Mesothelial cell of epicardium (in vitro differentiated cells): ENCODE measurements at places on chromosomes 6 and 20. TPM values are rescaled to one million over a fixed set of nuclear protein-coding genes. Genes with fewer than 3 reads are reported as not detected.

HCRTR2 gene
- total RNA-seq, result 0.11 to 0.18 TPM in 2 of 3 replicates, not detected in the other

LPA gene
- 0.93 to 2.0 TPM (median 1.3 TPM) in 3 replicates for total RNA-seq

- no peaks in the 10 kb centered on the region for H3K36me3 ChIP-seq
- H3K4me3 ChIP-seq, result no peak overlapping the region
- no peaks in the 10 kb centered on the region for H3K27me3 ChIP-seq
- H3K27ac ChIP-seq, result no peak overlapping the region
- no peaks in the 10 kb centered on the region for H3K4me1 ChIP-seq
- DNase-seq, result no peak
These were observed 29.8 kb downstream of the ARHGAP40 start for GRCh38 chr20:38631155-38632022.

- no peaks in the 10 kb centered on the region for H3K27me3 ChIP-seq
- peak overlapping the region; percentile 3 for H3K27ac ChIP-seq
- no peak for DNase-seq
- H3K4me3 ChIP-seq, result no peak overlapping the region
- no peaks in the 10 kb centered on the region for H3K36me3 ChIP-seq
These were observed 95.0 kb downstream of the SAMD5 start for GRCh38 chr6:147603392-147604081.

DNA sequence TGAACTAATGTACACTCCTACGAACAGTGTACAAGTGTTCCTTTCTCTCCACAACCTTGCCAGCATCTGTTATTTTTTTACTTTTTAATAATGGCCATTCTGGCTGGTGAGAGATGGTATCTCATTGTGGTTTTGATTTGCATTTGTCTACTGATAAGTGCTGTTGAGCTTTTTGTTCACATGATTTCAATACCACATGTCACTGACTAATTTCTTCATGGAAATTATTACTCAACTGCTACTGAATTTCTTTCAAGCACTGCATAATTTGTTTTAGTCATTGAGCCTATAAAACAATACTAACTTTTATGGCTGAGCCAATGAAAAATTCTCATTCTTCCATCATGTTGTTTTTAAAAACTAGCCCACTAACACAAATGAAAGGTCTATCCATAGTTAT lies 115.4 kb downstream of the FRK start:
- H3K27me3 ChIP-seq, result no peaks in the 10 kb centered on the region
- peaks cover 31% of the 10 kb centered on the region for H3K36me3 ChIP-seq
- H3K27ac ChIP-seq, result no peak overlapping the region
- H3K4me1 ChIP-seq, result no peaks in the 10 kb centered on the region
- no peak for DNase-seq
- no peak overlapping the region for H3K4me3 ChIP-seq

DNA sequence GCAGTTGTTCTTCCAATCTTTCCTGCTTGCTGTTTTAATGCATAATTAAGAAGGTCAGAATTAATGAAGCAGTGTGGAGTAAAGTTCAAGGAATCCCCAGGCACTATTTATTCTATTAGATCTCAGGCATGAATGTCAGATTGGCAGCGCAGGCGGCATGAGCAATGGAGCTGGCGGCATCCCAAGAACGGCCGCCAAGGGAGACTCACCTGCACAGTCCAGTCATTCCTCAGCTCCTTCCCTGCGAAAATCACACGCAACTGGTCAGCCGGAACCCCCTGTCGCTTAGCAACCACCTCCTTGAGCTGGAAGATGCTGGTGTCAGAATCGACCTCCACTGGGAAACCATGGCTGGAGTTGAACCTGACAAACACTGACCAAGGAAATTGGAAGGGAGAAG lies 284.5 kb downstream of the PRKN start:
- H3K27ac ChIP-seq, result no peak overlapping the region
- no peak for DNase-seq
- no peaks in the 10 kb centered on the region for H3K4me1 ChIP-seq
- peaks cover 3% of the 10 kb centered on the region for H3K27me3 ChIP-seq
